Activated T-helper 2 cell treated with anti-CD3 and anti-CD28 coated beads, Interferon-gamma antibody, Interleukin-2, Interleukin-4, amounts not matched to agents 10 μg/mL and 5 μg/mL and 100 μg/mL, durations not matched to agents 14 hours and 24 hours and 36 hours (primary cell): ENCODE measurements at places on chromosomes 16 and 17. TPM values are rescaled to one million over a fixed set of nuclear protein-coding genes. Genes with fewer than 3 reads are reported as not detected.

NOS2 gene
- 0.07 TPM in 1 of 2 replicates, not detected in the other for total RNA-seq

GRCh38 chr17:80872501-80873306 is 118.9 kb upstream of the CHMP6 start:
- no peak for DNase-seq

DNA sequence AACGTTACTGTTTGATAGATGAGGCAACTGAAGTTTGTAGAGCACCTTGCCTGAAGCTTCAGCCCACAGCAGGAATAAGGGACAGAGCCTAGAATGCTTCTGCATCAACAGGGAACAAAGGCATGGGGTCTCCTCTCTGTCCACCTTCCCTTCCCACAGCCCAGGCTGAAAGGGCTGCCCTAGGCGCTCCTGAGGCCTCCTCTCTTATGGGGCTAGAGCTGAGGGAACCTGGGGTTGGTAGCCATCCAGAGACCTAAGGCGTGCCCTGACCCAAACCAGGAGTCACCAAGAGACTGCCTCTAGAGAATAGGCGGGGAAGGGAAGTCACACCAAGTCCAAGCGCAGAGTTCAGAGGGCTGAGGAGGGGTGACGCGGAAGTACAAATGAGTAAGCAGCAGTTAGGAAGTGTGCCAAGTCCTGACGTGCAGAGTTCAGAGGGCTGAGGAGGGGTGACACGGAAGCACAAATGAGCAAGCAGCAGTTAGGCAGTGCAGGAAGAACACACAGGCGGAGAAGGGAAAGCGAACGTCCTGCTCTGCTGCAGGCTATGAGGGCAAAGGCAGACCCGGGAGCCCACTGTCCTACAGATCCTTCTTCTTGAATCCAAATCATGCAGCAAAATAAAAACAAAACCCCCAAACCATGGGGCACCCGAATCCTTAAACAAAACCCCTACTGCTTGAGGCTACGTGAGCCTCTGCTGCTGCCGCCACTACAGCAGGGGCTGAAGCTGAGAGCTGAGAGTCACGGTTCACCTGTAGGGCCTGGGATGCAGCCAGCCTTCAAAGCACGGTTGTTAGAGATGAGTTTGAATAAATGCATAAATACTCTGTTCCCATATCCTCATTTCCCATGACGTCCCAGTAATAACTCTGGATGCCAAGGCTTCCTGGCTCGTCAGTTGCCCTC is 2.7 kb upstream of the SPG7 start:
- DNase-seq = peak; percentile 83

- DNase-seq = no peak
Measured at GRCh38 chr17:7580604-7581575, 1.5 kb downstream of the CD68 start.
